ENCODE measurements at places on chromosomes 6 and 20.

- DNase-seq = no peak
Observed at GRCh38 chr20:8946036-8946940, 122.6 kb upstream of the PLCB4 start.

- no peak for DNase-seq
Observed at GRCh38 chr20:58982406-58983114, 1.5 kb downstream of the NELFCD start.

DNA sequence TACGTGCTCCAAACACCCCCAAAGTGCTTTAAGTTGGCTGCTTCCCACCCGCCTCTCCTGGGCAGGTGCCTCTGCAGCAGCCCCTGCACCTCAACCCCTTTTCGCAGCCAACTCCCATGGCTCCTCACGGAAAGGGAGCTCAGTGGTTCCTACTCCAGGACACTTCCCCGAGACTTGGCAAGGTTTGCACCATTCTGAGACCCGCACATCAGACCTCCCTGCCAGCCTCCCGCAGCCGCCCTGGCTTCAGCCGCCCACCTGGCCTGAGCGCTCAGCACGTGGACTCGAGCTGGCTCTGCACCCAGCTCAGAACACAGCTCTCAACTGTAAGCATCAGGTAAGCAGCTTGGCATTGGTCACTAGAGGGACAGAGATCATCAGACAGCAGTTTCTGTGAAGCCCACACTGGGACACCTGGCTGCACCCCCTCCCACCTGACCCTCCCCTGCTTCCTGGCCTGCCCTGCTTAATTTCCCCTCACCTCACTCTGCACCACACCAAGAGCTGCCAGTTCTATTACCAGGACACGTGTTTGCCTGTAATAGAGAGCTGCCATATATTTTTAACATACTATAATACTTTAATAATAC, 28.5 kb downstream of the GMDS start:
- no peak for DNase-seq

- DNase-seq = no peak
Observed at GRCh38 chr6:30821862-30822784, 62.2 kb upstream of the DDR1 start.

- no peak for DNase-seq
Observed at GRCh38 chr20:21006611-21007010, 99.5 kb downstream of the LINC00237 start.

DNA sequence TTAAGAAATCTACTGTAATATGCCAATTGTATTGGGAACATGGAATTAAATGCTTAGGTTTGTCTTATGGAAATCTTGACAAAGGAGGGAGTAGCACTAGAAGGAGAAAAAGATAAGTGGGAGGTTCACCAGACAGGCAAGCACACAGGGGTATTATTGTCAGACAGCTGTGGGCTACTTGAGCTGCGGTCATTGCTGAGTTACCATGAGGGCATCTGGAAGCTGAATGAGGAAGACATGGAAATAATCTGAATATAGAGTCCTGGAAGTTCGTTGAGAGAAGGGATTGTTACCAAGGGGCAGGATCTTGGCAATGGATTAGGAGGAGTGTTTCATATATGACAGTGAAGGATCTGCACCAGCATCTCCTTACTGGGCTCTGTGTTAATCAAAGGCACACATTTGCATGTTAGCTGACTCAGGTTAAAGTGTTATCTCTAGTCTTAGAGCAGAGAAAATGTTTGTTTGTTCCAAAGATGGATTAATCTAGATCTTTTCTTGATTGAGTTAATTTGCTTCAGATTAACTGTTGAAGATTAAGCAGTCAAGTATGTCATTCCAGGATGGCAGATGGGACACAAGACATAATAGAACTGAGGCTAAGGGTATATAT, 53.0 kb upstream of the SUPT3H start:
- DNase-seq = no peak

- DNase-seq = no peak
Observed at GRCh38 chr6:122872311-122872710, 83.3 kb downstream of the SMPDL3A start.

- no peak for DNase-seq
Observed at GRCh38 chr6:144666781-144667180, 381.6 kb downstream of the UTRN start.

- no peak for DNase-seq
Observed at GRCh38 chr6:13696226-13696625, 15.4 kb downstream of the RANBP9 start.

- DNase-seq = no peak
Observed at GRCh38 chr6:160128879-160129516, 7.4 kb downstream of the SLC22A1 start.

GRCh38 chr6:149463781-149464180, 21.0 kb downstream of the ZC3H12D start:
- DNase-seq = no peak

DNA sequence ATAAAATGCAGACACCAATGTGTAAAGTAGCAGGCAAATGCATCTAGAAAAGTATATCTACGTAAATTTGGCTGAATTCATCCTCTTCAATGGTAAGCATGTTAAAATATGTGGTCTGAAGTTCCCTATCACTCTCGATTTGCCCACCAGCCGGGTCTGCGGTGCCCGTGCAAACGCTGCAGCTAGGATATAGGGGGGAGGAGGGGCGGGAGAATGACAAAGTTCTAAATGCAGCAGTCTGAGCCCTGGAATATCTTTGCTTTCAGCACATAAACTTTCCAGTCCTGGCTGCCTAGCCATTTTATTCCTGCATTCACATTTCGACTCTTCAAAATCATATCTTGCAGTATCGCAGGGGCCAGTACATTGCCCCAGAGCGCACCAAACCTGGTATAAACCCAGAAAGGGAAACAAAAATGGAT, 708 bp downstream of the NRN1 start:
- DNase-seq = no peak

GRCh38 chr6:71399279-71399678, 110.7 kb downstream of the OGFRL1 start:
- no peak for DNase-seq

DNA sequence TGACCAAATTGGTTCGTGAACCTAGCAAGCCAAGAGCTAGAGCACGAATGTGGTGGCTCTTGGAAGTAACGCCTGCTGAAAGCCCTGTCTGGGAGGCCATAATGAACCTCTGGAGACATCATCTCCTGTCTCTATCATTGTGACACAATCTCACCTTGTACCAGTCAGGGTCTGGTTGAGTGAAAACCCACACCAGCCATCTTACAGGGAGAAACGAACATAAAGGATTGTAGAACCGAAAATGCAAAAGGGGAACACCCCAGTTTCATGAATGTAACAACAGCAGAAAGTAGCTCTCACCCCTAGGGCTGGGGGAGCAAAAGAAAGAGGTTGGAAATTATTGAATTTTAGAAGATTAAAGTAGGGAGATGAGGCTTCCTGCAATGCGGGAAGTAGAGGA, 50.9 kb upstream of the TAB2 start:
- DNase-seq = no peak

DNA sequence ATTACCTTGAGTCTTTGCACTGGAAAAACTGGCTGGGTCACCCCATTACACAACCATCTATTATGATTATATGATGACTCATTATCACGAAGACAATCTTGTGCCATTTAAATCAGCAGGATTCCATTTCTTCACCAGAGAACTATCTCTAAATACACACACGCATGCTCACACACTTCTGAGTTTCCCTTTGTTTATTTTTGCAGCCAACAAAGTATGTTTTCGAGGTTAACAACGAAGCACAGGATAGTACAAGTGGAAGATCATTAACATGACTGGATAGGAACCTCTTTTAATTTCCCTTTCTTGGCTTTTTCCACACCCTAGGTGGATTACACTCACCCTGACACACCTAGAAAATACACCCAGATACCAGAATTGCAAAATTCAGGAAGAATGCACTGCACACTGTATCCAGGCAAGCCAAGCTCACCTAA, 18.9 kb downstream of the PERP start:
- no peak for DNase-seq

- no peak for DNase-seq
Observed at GRCh38 chr20:19995220-19995863, 21.8 kb upstream of the NAA20 start.

DNA sequence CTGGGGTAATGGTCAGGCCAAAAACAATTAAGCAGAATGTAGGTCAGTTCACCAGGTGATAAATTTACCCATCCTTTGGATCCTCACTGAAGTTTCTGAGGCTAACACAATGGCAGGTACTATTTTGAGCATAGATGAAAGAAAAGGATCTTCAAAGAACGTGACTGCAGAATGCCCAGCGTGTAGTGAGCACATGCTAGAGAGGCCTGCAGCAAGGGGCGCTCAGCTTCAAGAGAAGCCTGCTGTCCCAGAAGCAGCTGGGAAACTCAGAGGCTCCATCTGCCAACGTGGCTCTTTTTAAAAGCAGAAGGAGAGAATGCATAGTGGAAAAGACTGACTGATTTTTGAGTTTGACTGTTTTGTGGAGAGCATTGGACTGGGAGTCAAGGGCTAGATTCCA, 57.4 kb downstream of the CD83 start:
- DNase-seq = no peak

DNA sequence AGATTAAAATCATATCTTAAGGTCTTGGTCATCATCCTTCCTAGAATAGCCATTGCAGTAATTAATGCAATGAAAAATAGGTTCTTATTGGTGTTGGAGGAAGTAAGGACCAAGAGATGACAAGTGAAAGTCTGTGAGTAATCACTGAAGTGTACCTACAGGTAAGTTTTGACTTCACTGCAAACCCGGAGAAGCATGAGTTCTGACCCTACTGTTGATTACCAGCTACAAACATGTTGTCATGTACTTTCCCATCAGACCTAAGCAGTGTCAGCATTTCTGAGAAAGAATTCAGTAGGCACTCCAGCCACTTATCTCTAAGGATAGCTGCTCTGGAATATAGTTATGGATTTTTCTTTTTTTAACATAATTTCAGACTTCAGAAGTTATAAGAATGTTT, 280.9 kb downstream of the ZFAND3 start:
- DNase-seq = no peak

DNA sequence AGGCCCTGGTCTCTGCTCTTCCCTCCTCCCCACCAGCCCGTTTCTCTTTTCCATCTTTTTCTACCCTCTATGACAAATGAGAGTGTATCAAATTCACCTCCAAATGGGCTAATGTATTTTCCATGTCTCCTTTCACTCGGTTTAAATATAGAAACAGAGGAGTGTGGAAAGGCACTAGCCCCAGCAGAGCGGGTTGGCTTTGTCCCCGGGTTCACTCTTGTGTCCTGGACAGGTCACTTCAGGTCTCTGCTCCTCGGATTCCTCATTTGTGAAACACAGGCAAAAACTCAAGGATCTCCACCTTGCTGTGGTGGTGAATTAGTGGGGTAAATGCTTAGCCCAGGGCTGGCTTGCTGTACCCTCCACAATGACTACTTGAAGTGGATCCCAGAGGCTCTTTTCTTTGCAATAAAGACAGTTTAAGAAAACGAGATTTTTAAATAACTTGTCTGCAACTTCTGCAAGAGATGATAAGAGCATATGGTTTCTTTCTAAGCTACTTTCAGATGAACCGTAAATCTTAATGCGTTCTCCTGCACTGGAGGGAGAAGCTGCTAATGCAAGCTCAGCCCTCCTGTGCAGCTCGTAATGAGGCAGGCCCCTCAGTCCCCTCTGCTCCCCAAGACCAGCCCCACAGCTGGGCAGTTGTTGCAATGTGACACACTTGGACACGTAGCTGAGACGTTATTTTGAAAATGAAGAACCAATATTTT, 292.9 kb downstream of the THBS2 start:
- DNase-seq = no peak

- no peak for DNase-seq
Observed at GRCh38 chr6:1773700-1774099, 164.0 kb downstream of the FOXC1 start.

DNA sequence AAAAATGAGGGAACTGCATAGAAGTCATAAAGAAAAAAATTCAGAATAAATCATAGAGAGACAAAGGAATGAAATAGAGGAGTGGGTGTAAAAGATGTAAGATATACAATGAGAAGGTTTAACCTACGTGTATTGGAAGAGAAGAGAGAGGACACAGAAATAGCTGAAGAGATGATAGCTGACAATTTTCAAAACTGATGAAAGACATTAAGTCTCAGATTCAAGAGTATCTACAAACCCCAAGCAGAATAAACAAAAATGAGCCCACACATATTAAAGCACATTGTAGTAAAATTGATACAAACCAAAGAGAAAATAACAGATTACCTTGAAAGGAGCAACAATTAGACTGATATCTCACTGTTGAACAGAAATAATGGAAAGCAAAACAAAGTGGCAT, 143.3 kb upstream of the PRND start:
- DNase-seq = no peak

DNA sequence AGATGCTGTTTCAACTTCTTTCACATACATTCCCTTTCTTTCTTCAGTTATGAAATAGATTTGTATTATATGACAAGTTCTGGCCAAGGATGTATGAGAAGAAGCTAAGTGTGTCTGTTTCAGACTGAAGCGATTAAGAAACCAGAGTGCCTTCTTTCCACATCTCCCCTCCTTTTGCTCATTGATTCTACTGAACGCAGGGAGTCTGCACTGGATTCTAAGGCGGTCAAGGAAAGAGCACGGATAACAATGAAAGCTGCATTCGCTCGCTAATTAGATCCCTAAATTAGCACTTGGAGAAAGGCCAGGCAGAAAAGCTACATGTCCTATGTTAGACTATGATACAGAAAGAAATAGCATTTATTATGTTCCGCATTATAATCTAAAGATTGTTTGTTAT, 267.7 kb downstream of the HAO1 start:
- DNase-seq = no peak

DNA sequence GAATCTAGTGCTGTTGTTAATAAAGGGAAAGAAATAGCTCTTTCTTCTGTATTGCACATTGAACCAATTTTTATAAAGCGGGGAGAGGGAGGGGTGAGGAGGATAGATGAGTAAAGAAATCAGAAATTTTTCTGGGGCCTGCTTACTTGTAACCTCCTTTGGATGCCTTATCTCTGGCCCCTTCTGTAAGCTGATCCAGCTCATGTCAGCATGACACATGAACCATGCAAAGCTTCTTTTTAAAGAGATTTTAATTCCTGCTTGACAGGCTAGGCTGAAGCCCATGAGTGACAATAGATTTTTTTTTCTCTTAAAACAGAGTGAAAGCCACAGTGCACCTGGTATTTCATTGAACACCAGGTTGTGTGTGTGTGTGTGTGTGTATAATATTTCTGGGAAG, 325.3 kb downstream of the PRL start:
- no peak for DNase-seq
